ENCODE measurements at places on chromosomes 12 and 14.

GRCh38 chr14:60815371-60815770 is 80.8 kb downstream of the MNAT1 start:
- no peak for DNase-seq

- no peak for DNase-seq
These were observed 257.3 kb upstream of the LRFN5 start for GRCh38 chr14:41349289-41349910.

GRCh38 chr12:119089380-119090013 is 89.2 kb upstream of the HSPB8 start:
- DNase-seq: no peak

DNA sequence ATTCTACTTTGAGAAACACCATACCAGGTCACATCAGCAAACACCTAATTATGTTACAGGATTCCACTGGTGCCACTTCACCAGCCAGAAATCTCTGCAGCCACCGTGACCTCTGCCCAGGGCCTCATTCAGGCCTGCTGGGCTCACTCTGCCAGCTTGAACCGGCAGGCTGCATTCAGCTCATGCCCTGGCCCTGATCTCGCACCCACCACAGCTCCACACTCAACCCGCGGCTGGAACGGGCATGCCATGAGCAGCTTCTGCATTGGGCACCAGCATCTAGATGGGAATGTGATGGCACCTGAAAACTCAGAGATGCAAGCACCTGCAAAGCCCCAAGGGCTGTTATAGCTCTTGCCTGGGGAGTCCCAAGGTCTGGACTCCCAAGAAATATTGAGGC is 168.7 kb downstream of the DPY19L2 start:
- no peak for DNase-seq

GRCh38 chr12:54371328-54372112 is 7.2 kb upstream of the GPR84 start:
- no peak for DNase-seq

- DNase-seq: no peak
These were observed 57.1 kb downstream of the ERC1 start for GRCh38 chr12:1047898-1048660.
